ENCODE measurements at places on chromosomes 4 and X. TPM values are rescaled to one million over a fixed set of nuclear protein-coding genes. Genes with fewer than 3 reads are reported as not detected.

Gene ATP1B4
- not detected for total RNA-seq

DNA sequence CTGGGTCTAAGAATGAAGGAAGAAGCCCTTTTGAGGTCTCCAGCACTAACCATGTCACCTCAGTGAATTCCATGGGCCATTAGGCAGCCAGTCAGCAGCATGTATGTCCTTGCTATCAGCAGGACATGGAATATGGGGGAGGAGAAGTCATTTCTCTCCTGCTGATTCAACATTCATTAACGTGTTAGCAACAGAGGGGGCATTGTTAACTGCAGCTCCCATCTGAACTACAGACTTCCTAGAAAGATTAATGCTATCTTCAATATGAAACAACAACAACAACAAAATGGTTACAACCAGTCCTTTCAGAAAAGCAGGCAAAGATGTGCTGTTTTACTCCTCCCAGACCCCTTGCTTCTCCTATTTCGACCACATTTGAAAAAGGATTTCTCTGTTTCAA is 120.4 kb upstream of the SLC34A2 start:
- no peak for DNase-seq

GRCh38 chr4:69811166-69811565 is 48.8 kb downstream of the SULT1E1 start:
- no peak for DNase-seq

DNA sequence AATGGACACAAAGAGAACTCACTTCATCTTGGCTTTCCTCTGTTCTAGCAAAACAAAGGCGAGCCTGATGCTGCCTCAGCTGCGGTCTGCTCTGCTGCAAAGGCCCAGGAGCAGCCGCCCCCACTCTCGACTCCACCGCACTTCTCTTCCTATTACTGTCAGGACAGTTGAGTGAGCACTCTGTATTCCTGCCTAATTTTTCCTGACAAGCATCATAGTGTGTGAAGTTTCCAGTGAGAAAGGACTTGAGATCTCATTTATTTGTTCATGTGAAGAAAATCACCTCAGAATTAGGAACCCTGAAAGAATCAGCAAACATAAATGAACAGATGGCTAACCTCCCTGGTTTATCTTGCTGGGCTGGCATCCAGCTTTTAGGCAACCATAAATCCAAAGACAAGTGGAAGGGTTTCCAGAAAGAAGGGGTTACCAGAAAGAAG is 15.6 kb downstream of the SCARB2 start:
- DNase-seq = no peak

- DNase-seq = no peak
Observed at GRCh38 chrX:135512508-135513129, 7.8 kb upstream of the INTS6L start.

- DNase-seq = no peak
Observed at GRCh38 chrX:124634363-124634762, 288.0 kb downstream of the SH2D1A start.

Gene UGT2B17
- 639 TPM for total RNA-seq

GRCh38 chr4:54238389-54238788 is 9.3 kb downstream of the PDGFRA start:
- DNase-seq = no peak

Gene VEGFD
- 2.5 TPM for total RNA-seq

- no peak for DNase-seq
Observed at GRCh38 chrX:116972362-116972761, 509.6 kb upstream of the CT83 start.

Gene SPANXA1
- total RNA-seq = not detected

- DNase-seq = no peak
Observed at GRCh38 chr4:105808030-105808749, 87.1 kb upstream of the NPNT start.

DNA sequence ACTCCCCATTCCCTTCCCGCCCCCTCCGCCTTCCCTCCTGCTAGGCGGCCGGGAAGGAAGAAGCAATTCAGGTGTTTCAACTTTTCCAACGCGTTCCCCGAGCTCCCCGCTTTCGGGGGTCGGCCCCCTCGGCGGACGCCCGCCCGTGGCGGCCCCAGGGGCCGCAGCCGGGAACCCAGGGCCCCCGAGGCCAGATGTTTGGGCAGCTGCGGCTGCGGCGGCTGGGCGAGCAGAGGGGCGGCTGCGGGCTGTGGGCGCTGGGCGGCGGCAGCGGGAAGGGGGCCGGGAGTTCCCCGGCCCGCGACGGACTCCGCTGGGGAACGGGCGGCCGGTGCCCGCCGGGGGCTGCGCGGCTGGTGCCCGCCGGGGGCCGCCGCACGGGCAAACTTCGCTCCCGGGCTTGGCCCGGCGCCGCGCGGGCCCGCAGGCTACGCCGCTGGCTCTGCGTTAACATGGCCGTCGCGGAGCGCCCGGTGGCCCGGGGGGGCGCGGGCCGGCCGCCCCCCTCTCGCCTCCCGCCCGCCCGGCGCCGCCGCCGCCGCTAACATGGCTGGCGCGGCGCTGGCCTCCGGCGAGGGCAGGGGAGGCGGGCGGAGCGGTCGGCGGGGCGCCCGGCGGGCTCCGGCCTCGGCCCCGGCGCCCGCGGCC is 510 bp downstream of the HMGB3 start:
- DNase-seq = no peak

Gene LRIT3
- total RNA-seq = 0.15 TPM

Gene F8A3
- 14.6 TPM for total RNA-seq

Gene MAGEB3
- not detected for total RNA-seq

Gene ADH1A
- total RNA-seq = 0.16 TPM

DNA sequence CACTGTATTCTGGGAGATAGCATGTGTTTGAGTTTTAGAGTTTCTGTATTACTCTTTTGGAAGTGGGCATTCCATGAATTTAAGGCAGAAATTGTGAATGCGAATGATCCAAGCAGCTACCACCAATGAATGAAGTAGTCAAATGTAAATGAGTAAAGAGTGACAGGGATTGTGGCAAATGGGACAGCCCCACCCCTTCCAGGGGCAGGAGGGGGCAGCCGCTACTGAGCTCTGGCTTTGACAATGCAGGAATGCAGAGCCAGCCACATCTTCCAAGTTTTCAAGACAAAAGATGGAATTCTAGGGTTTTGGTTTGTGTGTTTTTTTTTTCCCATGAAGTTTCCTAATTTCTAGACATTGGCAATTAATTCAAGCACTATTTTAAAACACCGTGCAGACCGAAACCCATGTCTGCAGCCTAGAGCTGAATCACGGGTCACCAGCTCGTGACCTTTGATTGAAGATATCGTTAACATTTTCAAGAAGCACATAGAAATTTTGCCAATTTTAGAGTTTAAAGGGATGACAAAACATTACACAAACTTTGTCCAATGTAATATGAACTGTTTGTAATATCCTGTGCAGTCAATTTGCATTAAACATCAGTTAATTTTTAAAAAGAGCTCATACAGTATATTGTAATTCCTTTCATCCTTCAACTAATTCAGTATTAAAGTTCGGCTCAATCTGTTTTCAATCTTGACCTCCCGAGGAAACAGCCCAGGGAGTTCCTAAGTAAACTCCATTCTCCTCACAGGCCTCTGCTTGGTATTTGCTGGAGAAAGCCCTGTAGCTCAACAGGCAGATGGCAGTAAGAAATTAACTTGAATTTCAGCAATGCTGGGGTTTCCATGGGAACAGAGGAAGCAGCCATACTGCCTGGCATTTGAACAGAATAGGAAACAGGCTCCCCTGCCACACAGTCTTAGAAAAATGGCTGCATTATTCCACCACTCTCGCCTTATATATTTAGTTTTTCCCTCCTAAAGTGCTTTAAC is 83.4 kb downstream of the UCHL1 start:
- DNase-seq = no peak

Gene XK
- 27.8 TPM for total RNA-seq

DNA sequence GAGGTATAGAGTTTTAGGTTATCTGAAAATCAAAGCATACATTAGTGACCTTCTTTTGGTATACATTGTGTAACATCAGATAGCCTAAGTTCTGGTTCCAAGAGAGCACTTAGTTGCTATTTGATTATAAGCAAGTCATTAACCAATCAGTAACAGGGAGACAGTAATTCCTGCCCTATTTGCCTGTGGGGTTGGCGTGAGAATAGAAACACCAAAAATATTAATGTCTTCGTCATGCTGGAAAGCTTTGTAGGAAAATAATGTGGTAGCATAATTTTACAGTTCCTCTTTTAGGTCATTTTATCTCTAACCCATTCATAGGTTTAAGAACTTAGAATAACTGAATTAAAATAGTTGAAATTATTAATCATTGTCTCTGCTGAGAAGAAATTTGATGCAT is 37.8 kb downstream of the NPNT start:
- DNase-seq = no peak

DNA sequence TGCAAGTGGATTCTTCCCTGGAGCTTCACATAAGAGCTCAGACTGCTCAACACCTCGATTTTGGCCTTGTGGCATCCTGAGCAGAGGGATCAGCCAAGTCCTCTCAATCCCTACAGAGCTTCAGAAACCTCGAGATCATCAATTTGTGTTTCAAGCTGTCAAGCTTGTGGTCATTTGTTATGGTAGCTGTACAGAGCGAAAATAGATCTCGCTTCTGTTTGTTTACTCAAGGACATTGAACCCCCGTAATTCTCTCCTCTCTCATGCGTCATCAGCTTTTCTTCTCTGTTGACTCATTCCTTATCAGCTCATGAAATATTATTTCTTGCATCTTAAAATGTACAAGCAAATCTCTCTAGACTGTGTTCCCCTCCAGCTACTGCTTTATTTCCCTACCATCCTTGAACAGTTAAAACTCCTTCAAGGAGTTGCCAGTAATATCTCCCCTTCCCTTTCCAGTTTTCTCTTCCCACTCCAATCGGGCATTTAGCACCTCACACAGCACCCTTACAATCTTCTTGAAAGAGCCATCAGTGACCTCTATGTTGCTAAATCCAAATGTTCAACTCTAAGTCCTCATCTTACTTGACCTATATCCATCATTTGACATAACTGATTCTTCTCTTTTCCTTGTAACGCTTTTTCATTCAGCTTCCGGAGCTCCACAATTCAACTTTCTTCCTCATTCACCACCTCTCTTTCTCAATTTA is 106.2 kb upstream of the FAT1 start:
- DNase-seq = no peak

DNA sequence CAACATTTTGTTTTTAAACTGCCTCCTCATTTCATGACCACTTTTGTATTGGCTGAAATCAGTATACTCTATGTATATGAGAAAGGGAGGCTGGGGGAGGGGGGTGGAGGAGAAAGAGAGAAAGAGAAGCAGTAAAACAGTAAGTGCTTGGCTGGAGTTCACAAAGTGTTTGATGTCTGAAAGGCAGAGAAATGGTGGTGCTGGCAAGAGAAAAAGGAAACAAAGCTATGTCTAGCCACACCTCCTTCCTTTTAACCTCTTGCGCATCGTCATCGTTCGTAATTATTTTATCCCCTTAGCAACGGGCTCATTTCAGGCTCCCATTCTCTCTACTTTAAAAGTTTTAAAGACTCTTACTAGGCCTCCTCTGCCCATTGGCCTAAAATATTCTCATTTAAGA is 25.6 kb downstream of the RPA4 start:
- no peak for DNase-seq

- no peak for DNase-seq
Observed at GRCh38 chr4:17642398-17642783, 27.9 kb downstream of the MED28 start.

- no peak for DNase-seq
Observed at GRCh38 chr4:155795991-155796390, 37.2 kb downstream of the GUCY1B1 start.

Gene TDO2
- 0.27 TPM for total RNA-seq

GRCh38 chr4:73446336-73446938 is 10.4 kb downstream of the AFP start:
- DNase-seq = no peak

GRCh38 chr4:98242063-98242462 is 19.1 kb upstream of the RAP1GDS1 start:
- DNase-seq = no peak

Gene CCDC120
- total RNA-seq = 11.3 TPM

Gene MTNR1A
- total RNA-seq = 3.9 TPM
